ENCODE measurements at places on chromosomes 12 and 14. TPM values are rescaled to one million over a fixed set of nuclear protein-coding genes. Genes with fewer than 3 reads are reported as not detected.
A peak's percentile ranks its signal among the peaks of the same experiment; 100 is the strongest.

PPP4R4 gene
- not detected for total RNA-seq

C12orf50 gene
- not detected for total RNA-seq

CLEC12A gene
- total RNA-seq = 0.42 TPM

P2RX2 gene
- total RNA-seq = 4.1 TPM

RNASE1 gene
- total RNA-seq = 277 TPM

LMO3 gene
- 66.1 TPM for total RNA-seq

DNA sequence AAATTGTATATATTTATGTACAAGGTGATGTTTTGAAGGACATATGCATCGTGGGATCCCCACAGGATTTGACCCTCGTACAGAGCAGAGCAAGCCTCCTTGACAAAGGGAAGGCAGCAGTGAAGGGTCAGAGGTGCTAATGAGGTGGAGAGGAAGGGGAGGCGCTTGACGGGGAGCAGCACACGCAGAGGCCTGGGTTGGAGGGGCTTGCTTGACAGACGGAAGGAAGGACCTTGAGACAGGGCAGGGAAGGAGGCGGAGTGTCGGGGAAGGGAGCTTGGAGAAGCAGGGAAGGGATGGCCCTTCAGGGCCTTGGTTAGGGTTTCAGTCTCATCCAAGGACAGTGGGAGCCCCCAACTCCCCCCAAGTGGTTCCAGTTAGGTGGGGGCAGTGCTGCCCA lies 52.6 kb downstream of the ZNF664 start:
- no peak overlapping the region for H3K27ac ChIP-seq
- H3K27me3 ChIP-seq = no peaks in the 10 kb centered on the region
- peaks cover 9% of the 10 kb centered on the region for H3K4me1 ChIP-seq
- no peaks in the 10 kb centered on the region for H3K36me3 ChIP-seq
- no peak for DNase-seq
- no peak overlapping the region for H3K4me3 ChIP-seq

GRCh38 chr12:116206828-116207227 lies 70.7 kb downstream of the MED13L start:
- no peaks in the 10 kb centered on the region for H3K27me3 ChIP-seq
- H3K4me1 ChIP-seq = peaks cover 59% of the 10 kb centered on the region
- no peak overlapping the region for H3K4me3 ChIP-seq

GRCh38 chr14:92500491-92500941 lies 13.1 kb upstream of the RIN3 start:
- no peak for DNase-seq
- no peak overlapping the region for H3K27ac ChIP-seq
- no peak overlapping the region for H3K4me3 ChIP-seq

DNA sequence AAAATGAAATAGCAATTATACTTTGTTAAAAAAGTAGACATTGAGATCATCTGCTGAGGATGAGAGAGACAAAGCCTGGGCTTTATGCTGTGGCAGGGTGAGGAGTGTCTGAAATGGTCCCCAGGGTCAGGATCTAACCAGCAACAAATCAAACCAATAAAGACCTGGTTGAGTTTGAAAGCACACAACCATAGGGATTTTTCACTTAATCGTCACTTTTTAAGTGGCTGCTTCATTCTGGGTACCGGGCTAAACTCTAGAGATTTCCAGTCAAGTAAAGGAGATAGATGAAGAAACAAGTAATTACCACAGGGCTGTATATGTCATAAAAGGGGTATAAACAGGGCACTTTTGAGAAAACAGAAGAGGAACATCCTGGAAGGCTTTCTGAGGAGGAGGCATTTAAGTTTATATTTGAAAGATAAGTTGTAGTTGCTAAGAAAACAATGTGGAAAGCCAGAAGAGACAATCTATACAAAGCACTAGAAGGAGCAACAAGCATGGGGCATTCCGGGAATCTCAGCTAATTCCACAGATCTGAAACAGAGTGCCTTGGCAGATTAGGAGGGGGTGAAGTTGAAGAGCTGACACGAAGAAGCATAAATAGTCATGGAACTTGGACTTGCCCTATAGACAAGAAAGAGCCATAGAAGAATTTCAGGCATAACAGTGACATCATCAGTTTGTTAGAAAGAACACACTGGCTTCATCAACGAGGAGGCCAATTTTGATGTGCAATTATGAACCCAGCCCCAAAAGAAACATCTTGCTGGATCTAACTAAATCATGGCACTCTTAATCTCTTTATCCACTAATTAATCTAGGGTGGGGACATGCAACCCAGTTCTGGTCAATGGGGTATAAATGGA lies 46.9 kb upstream of the FRS2 start:
- DNase-seq = no peak
- H3K4me1 ChIP-seq = no peaks in the 10 kb centered on the region
- no peaks in the 10 kb centered on the region for H3K36me3 ChIP-seq
- no peak overlapping the region for H3K27ac ChIP-seq
- H3K4me3 ChIP-seq = no peak overlapping the region

DNA sequence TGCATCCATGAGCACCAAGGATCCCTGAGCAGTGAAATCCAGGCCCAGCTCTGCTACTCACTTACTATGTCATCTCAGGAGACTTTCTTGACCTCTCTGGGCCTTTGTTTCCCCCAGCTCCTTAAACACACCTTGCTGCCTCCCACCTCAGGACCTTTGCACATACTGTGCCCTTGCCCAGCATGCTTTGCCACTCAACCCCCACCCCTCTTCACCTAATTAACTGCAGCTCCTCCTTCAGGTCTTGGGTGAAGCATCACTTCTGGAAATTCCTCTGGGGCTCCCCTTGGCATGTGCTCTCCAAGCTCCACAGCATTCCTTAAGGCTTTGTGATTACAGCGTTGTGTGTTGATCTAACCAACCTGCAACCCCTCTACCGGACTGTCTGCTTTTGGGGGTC lies 15.9 kb downstream of the WSCD2 start:
- DNase-seq = no peak
- no peak overlapping the region for H3K27ac ChIP-seq
- H3K4me3 ChIP-seq = no peak overlapping the region
- H3K36me3 ChIP-seq = peaks cover 5% of the 10 kb centered on the region
- H3K4me1 ChIP-seq = peaks cover 11% of the 10 kb centered on the region

- H3K4me3 ChIP-seq = no peak overlapping the region
- H3K4me1 ChIP-seq = no peaks in the 10 kb centered on the region
- DNase-seq = no peak
- H3K36me3 ChIP-seq = no peaks in the 10 kb centered on the region
These were observed 33.7 kb upstream of the PAX9 start for GRCh38 chr14:36627981-36628380.

- no peak overlapping the region for H3K27ac ChIP-seq
- H3K4me3 ChIP-seq = no peak overlapping the region
- DNase-seq = peak; percentile 70
- H3K4me1 ChIP-seq = no peaks in the 10 kb centered on the region
These were observed 30.5 kb upstream of the CCND2 start for GRCh38 chr12:4243091-4243490.

DNA sequence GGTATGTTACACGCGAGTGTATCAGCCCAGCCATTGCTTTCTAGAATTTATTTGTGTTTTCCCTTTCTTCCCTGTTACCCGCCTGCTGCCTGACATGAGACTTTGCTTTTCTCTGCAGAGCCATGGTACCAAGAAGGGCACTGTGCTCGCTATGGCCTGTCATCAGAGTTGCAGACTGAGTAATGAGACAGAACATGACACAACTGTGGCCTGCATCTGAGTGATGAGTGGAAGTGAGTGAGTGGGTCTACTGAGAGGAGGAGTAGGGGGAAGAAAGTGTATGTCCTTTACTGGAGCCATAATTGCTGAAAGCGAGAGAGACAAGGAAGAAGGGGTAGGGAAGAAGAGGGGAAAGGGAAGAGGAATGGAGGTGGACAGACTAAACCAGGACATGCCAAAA lies 2.9 kb downstream of the RILPL1 start:
- no peaks in the 10 kb centered on the region for H3K27me3 ChIP-seq
- no peak overlapping the region for H3K4me3 ChIP-seq
- peaks cover 36% of the 10 kb centered on the region for H3K4me1 ChIP-seq
- DNase-seq = no peak
- H3K36me3 ChIP-seq = peaks cover 15% of the 10 kb centered on the region

GRCh38 chr14:91731018-91731417 lies 868 bp downstream of the CATSPERB start:
- no peak for DNase-seq
- H3K27me3 ChIP-seq = no peaks in the 10 kb centered on the region
- H3K4me3 ChIP-seq = no peak overlapping the region
- H3K4me1 ChIP-seq = no peaks in the 10 kb centered on the region

- no peaks in the 10 kb centered on the region for H3K36me3 ChIP-seq
- no peaks in the 10 kb centered on the region for H3K27me3 ChIP-seq
- no peak overlapping the region for H3K4me3 ChIP-seq
- H3K4me1 ChIP-seq = peaks cover 11% of the 10 kb centered on the region
These were observed 108.6 kb downstream of the EGLN3 start for GRCh38 chr14:33842299-33842698.

DNA sequence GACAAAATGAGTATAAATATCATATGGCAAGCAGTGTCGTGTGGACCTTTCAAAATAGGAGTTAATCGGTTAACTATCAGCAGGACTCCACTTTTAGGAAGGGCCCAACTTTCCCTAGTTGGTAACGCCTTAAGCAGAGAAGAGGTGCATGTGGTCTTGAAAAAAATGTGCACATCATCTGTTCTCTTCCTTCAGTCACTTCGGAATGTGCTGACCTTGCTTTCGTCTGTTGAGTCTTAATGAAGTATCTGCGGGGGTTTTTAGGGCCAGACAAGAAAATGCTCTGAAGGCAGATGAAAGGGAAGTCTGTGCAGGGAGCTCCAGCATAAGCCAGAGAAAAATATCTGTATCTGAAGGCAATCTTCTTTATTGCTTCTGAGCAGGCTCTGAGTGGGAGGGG lies 185.2 kb downstream of the AEBP2 start:
- H3K36me3 ChIP-seq = no peaks in the 10 kb centered on the region
- no peaks in the 10 kb centered on the region for H3K4me1 ChIP-seq
- no peak overlapping the region for H3K4me3 ChIP-seq

- peaks cover 6% of the 10 kb centered on the region for H3K36me3 ChIP-seq
- no peak overlapping the region for H3K27ac ChIP-seq
- no peaks in the 10 kb centered on the region for H3K27me3 ChIP-seq
- no peak for DNase-seq
- peaks cover 58% of the 10 kb centered on the region for H3K4me1 ChIP-seq
- no peak overlapping the region for H3K4me3 ChIP-seq
These were observed 88.2 kb upstream of the PAWR start for GRCh38 chr12:79778802-79779448.

DNA sequence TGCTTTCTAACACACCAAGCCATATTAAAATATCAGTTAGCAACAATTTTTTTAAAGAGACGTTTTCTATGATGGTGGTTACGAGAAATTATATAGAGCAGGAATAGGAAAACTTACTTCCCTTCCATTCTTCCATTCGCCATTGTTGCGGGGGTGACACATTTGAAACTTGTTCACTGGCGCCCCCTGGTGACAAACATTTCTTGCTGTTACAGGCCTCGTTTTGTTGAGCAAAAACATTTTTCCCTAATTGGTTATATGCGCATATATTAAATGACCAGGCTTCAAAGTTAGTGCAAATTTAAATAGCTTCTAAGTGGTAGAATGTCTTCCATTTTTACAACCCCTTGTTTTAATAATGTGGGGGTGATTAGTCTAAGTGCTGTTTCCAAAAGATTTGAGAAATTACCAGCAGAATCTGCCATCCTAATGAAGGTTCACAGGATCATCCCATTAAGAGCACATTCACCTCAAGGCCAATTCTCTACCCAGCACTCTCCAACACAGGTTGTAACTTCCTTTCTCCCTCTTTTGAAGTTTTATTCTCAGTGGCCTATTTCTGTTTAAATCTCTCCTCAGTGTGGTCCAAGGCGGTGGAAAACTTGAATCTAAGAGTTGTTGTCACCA lies 1124.7 kb downstream of the FLRT2 start:
- no peaks in the 10 kb centered on the region for H3K36me3 ChIP-seq
- H3K27ac ChIP-seq = no peak overlapping the region
- H3K4me3 ChIP-seq = no peak overlapping the region
- no peak for DNase-seq

DNA sequence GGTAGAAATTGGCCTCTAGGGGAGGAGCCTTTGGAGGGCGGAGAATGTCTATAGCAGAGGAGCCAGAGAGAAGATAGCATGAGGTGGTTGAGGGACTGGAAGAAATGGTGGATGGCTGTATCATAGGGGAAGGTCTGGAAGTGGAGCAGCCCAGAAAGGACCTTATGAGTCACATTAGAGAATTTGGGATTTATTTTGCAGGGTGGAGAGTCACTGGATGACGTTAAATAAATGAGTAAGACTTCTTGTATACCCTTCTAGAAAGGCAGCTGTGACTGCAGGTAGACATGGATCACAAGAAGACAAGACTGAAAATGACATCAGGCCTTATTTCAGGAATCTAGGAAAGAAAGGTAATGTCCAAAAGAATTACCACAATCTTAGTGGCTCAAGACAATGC lies 208.2 kb upstream of the TMTC1 start:
- H3K36me3 ChIP-seq = no peaks in the 10 kb centered on the region
- H3K4me1 ChIP-seq = no peaks in the 10 kb centered on the region
- no peak overlapping the region for H3K4me3 ChIP-seq
- DNase-seq = no peak
- no peak overlapping the region for H3K27ac ChIP-seq

- H3K36me3 ChIP-seq = no peaks in the 10 kb centered on the region
- H3K4me1 ChIP-seq = no peaks in the 10 kb centered on the region
- no peak overlapping the region for H3K27ac ChIP-seq
- H3K27me3 ChIP-seq = no peaks in the 10 kb centered on the region
These were observed 48.6 kb downstream of the KICS2 start for GRCh38 chr12:64173456-64173855.

GRCh38 chr14:103107941-103108748 lies 13.6 kb downstream of the EXOC3L4 start:
- peaks cover 22% of the 10 kb centered on the region for H3K27me3 ChIP-seq
- DNase-seq = no peak
- H3K36me3 ChIP-seq = no peaks in the 10 kb centered on the region
- peak overlapping the region; percentile 53 for H3K27ac ChIP-seq

GRCh38 chr12:54351341-54351740 lies 12.9 kb downstream of the GPR84 start:
- H3K36me3 ChIP-seq = peaks cover 44% of the 10 kb centered on the region
- peaks cover 41% of the 10 kb centered on the region for H3K4me1 ChIP-seq
- H3K4me3 ChIP-seq = no peak overlapping the region
- H3K27me3 ChIP-seq = no peaks in the 10 kb centered on the region

DNA sequence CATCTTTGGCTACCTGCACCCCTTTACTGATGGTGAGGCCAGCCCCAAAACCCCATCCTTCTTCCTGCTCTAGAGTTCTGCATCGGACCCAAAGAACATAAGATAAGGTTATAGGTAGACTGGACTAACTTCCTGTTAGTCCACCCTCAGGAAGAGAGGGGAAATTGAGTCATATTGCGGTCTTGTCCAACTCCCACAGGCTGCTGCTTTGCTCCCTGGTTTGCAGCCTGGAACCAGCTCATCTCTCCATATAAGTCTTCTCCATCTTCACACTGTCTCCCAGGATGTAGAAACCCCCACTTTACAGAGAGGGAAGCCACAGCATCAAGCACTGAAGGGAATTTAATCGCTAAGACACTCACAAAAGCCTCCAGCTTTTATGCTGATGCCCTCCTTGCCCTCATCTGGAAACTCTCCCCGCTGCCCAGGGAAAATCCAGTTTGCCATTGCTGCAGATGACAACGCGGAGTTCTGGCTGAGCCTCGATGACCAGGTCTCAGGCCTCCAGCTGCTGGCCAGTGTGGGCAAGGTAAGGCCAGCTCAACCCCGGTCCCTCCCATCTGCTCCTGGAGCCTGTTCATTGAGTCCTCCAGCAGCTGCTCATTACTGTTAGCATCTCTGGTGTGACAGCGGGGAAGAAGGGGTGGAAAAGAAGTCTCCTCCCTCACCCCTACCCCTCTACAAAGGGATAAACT lies 85.3 kb downstream of the B4GALNT3 start:
- H3K4me3 ChIP-seq = no peak overlapping the region
- H3K4me1 ChIP-seq = peaks cover 13% of the 10 kb centered on the region
- H3K36me3 ChIP-seq = peaks cover 7% of the 10 kb centered on the region
- DNase-seq = no peak
- H3K27me3 ChIP-seq = no peaks in the 10 kb centered on the region
- no peak overlapping the region for H3K27ac ChIP-seq

- no peaks in the 10 kb centered on the region for H3K4me1 ChIP-seq
- H3K27ac ChIP-seq = no peak overlapping the region
- H3K36me3 ChIP-seq = no peaks in the 10 kb centered on the region
These were observed 246.3 kb downstream of the PRKD1 start for GRCh38 chr14:29681316-29681715.
